Fibroblast of the aortic adventitia (primary cell): ENCODE measurements at places on chromosomes 1 and 21.

- DNase-seq: peak; percentile 32
Measured at GRCh38 chr1:53541761-53542550, 82.8 kb downstream of the DMRTB1 start.

GRCh38 chr1:30194046-30194619 is 529.3 kb downstream of the MATN1 start:
- DNase-seq: no peak

GRCh38 chr1:163450986-163451385 is 129.2 kb downstream of the NUF2 start:
- DNase-seq: no peak

DNA sequence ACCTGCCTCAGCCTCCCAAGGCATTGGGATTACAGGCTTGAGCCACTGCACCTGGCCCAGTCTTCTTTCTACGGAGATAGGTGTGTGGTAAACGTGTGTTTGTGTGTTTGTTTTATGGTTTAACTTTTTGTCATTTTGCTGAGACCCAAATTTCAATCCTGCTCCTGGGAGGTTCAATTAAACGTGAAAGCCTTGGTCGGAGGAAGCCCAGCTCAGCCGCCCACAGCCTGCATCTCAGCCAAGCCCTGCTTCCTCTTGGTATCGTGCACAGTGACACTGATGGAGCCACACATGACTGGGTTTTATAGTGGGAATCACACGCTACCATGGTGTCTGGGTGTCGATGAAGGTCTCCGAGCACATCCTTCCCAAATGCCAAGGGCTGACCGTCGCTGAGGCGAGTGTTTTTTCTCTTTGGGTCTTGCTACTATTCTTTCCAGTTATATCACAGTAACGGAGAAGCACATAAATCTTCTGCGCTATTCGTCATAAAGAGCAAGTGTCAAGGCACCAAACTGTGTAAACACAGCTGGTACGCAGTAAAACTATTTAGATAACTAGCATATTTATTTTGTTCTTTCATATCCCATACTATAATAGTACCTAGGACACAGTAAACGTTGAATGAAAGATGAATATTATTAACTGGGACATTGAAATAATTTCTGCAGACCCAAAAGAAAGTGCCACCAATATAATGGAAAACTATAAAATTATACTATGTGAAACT is 39.3 kb downstream of the HLCS start:
- no peak for DNase-seq

- DNase-seq: no peak
Measured at GRCh38 chr1:156356875-156357534, 12.0 kb upstream of the RHBG start.

GRCh38 chr1:118013336-118013735 is 83.8 kb downstream of the WDR3 start:
- DNase-seq: no peak

- DNase-seq: no peak
Measured at GRCh38 chr21:24323536-24323935, 1283.7 kb downstream of the MRPL39 start.

DNA sequence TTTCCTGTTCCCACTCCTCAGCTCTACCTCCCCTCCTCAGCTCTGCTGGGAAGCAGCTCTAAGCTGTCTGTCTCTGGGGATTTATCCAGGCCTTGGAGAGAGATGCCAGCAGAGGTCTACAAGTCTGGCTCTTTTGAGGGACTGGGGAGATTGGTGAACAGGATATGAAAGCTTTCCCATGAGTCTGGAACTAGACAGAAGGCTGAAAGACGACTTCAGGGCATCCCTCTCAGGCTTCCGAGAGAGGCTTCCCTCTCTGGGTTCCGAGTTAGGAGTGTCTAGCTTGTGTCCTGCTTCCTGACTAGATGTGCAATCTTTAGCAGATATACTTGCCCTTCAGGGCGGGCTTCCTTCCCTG is 733 bp downstream of the TMEM35B start:
- DNase-seq: peak; percentile 58

- no peak for DNase-seq
Measured at GRCh38 chr1:225771661-225772322, 5.8 kb upstream of the SRP9 start.
